Ovary (tissue), 10 donors: ENCODE measurements at places on chromosomes 1 and 21. TPM values are rescaled to one million over a fixed set of nuclear protein-coding genes. Genes with fewer than 3 reads are reported as not detected.

GRCh38 chr1:233919786-233920185, 15.3 kb downstream of the SLC35F3 start:
- no peak overlapping the region for H3K4me3 ChIP-seq
- DNase-seq: no peak
- H3K4me1 ChIP-seq: no peaks in the 10 kb centered on the region
- H3K27me3 ChIP-seq: no peaks in the 10 kb centered on the region
- H3K27ac ChIP-seq: no peak overlapping the region

- H3K27ac ChIP-seq: no peak overlapping the region
- no peaks in the 10 kb centered on the region for H3K27me3 ChIP-seq
- H3K4me1 ChIP-seq: no peaks in the 10 kb centered on the region
- H3K4me3 ChIP-seq: no peak overlapping the region
- no peaks in the 10 kb centered on the region for H3K36me3 ChIP-seq
- DNase-seq: no peak
Measured at GRCh38 chr1:48676376-48676775, 100.3 kb downstream of the BEND5 start.

DNA sequence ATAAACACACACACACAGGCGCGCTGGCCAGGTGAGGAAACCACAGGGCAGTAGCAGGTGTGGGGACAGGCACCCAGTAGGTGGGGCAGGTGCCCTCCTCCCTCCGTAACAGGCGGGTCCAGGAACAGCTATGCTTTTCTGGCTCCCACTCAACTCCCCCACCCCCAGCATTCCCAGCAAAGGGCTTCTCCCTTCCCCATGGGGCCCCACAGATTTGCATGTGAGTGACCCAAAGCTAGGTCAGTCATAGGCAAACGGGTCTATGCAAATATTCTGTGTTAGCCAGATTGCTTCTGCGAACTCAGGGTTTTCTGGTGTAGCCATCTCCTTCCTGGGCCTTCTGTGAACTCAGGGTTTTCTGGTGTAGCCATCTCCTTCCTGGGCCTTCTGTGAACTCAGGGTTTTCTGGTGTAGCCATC, 114.2 kb downstream of the SIK1 start:
- H3K4me1 ChIP-seq: peaks cover 8% of the 10 kb centered on the region
- H3K36me3 ChIP-seq: no peaks in the 10 kb centered on the region
- H3K4me3 ChIP-seq: no peak overlapping the region
- DNase-seq: no peak
- H3K27me3 ChIP-seq: no peaks in the 10 kb centered on the region

GRCh38 chr1:30900931-30901560, 7.5 kb downstream of the SDC3 start:
- DNase-seq: no peak
- H3K27me3 ChIP-seq: no peaks in the 10 kb centered on the region
- H3K27ac ChIP-seq: no peak overlapping the region
- H3K4me1 ChIP-seq: peaks cover 8% of the 10 kb centered on the region
- no peak overlapping the region for H3K4me3 ChIP-seq

The SLAMF6 gene
- total RNA-seq: 0.13 TPM

DNA sequence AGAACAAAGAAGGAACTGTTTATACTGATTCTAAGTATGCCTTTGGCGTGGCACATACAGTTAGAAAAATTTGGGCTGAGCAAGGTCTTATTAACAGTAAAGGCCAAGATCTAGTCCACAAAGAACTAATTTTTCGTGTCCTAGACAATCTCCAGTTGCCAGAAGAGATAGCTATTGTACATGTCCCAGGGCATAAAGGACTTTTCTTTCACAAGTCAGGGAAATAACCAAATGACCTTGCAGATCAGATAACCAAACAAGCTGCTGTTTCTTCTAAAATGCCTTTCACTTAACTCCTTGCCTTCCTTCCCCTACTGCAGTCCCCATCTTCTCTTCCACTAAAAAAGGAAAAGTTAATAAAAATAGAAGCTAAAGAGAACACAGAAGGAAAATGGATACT, 4.0 kb downstream of the TEX50 start:
- no peaks in the 10 kb centered on the region for H3K27me3 ChIP-seq
- no peak overlapping the region for H3K4me3 ChIP-seq
- DNase-seq: no peak
- H3K36me3 ChIP-seq: no peaks in the 10 kb centered on the region
- no peak overlapping the region for H3K27ac ChIP-seq

GRCh38 chr1:108624069-108624468, 36.8 kb downstream of the HENMT1 start:
- no peak for DNase-seq
- no peak overlapping the region for H3K27ac ChIP-seq
- no peaks in the 10 kb centered on the region for H3K27me3 ChIP-seq
- H3K36me3 ChIP-seq: no peaks in the 10 kb centered on the region
- no peaks in the 10 kb centered on the region for H3K4me1 ChIP-seq

- H3K4me3 ChIP-seq: peak overlapping the region; percentile 59
- no peaks in the 10 kb centered on the region for H3K36me3 ChIP-seq
- peaks cover 9% of the 10 kb centered on the region for H3K4me1 ChIP-seq
- H3K27ac ChIP-seq: peak overlapping the region; percentile 86
- H3K27me3 ChIP-seq: no peaks in the 10 kb centered on the region
Measured at GRCh38 chr1:32240140-32240951, 6.7 kb upstream of the FAM167B start.

- H3K4me3 ChIP-seq: no peak overlapping the region
- H3K4me1 ChIP-seq: no peaks in the 10 kb centered on the region
- H3K27me3 ChIP-seq: no peaks in the 10 kb centered on the region
- DNase-seq: no peak
- no peaks in the 10 kb centered on the region for H3K36me3 ChIP-seq
Measured at GRCh38 chr1:233057836-233058235, 107.4 kb downstream of the NTPCR start.

- no peak overlapping the region for H3K27ac ChIP-seq
- no peaks in the 10 kb centered on the region for H3K27me3 ChIP-seq
- DNase-seq: no peak
- H3K4me3 ChIP-seq: no peak overlapping the region
Measured at GRCh38 chr1:42978317-42979035, 19.8 kb upstream of the SLC2A1 start.

GRCh38 chr1:237411621-237412020, 369.6 kb downstream of the RYR2 start:
- no peak overlapping the region for H3K27ac ChIP-seq
- H3K4me3 ChIP-seq: no peak overlapping the region
- no peaks in the 10 kb centered on the region for H3K4me1 ChIP-seq
- H3K36me3 ChIP-seq: no peaks in the 10 kb centered on the region

The MNDA gene
- 2.0 TPM for total RNA-seq

DNA sequence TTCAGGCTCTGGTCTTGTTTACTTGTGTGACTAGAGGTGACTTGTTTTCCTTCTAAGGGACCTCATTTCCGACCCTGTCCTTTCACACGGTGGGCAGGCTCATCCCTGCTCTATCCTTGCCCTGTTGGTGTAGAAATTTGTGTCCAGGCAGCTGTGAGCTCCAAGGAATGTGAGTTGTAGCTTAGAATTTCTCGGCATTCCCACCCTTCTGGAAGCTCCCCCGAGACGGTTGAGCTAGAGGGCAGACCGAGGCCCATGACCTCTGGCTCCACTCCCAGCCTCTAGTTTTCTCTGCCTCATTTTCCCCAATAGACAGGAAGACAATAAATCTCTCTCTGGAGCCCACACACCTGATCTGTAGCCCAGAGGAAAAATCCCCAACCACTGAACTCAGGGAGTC, 100.9 kb downstream of the NAV1 start:
- no peaks in the 10 kb centered on the region for H3K36me3 ChIP-seq
- H3K4me1 ChIP-seq: peaks cover 7% of the 10 kb centered on the region
- no peak overlapping the region for H3K4me3 ChIP-seq

The DEPDC1 gene
- 0.24 TPM for total RNA-seq

GRCh38 chr1:207309745-207310273, 11.7 kb upstream of the CD55 start:
- peak overlapping the region; percentile 39 for H3K27ac ChIP-seq
- no peak overlapping the region for H3K4me3 ChIP-seq

The ATP6V1G3 gene
- not detected for total RNA-seq

The ZBTB17 gene
- 18.8 TPM for total RNA-seq

DNA sequence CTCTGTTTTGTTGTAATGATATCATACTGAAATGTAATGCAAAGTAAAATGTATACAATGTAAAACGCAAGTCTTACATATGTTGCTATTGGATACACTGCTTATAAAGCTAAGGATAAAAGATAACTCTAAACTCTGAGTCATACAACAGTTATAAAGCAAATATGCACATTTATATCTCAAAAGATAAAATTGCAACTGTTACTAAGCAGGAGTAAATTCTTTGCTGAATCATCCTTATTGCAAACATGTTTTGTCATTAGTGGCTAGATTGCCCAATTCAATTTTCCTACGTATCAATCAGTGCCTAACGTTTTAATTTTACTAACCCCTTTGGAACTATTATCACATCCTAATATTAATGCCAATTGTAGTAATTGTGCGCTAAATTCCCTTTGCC, 762.9 kb downstream of the LTN1 start:
- H3K36me3 ChIP-seq: no peaks in the 10 kb centered on the region
- no peak for DNase-seq
- no peak overlapping the region for H3K4me3 ChIP-seq
- H3K4me1 ChIP-seq: no peaks in the 10 kb centered on the region
- H3K27me3 ChIP-seq: no peaks in the 10 kb centered on the region

The TRIM33 gene
- 43.4 TPM for total RNA-seq

DNA sequence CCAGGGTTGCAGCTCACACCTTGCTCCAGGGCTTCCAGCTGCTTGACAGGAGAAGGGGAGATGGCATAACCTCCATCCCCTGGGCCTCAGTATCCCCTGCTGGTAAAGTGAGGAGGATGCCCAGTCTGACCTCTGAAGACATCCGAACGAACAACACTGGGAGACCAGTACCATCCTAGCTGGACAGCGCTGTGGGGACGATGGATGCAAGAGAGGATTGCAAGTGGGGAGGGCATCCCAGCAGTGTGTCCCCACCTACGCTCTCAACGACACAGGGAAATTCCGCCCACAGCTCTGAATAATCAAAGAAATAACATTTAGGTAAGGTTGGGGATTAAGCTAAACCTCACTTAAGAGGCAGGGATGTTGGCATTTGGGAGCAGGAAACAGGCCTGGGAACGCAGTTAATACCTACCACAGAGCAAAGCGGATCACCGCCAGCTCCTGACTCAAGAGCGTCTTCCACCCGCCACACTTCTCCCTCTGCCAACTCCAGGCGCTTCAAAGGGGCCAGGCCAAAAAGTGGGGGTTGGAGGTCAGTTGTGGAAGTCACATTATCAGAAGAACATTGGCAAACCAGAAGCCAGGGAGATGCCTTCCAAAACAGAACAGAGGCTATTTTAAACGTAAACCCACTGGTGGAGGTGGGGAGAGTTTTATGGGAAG, 47.6 kb downstream of the SSBP3 start:
- no peaks in the 10 kb centered on the region for H3K27me3 ChIP-seq
- H3K27ac ChIP-seq: no peak overlapping the region
- DNase-seq: peak; percentile 56
- peaks cover 56% of the 10 kb centered on the region for H3K4me1 ChIP-seq
- no peak overlapping the region for H3K4me3 ChIP-seq

- H3K27me3 ChIP-seq: no peaks in the 10 kb centered on the region
- no peaks in the 10 kb centered on the region for H3K4me1 ChIP-seq
- H3K4me3 ChIP-seq: no peak overlapping the region
- H3K27ac ChIP-seq: no peak overlapping the region
- no peak for DNase-seq
- no peaks in the 10 kb centered on the region for H3K36me3 ChIP-seq
Measured at GRCh38 chr21:41628256-41628655, 120.3 kb upstream of the TMPRSS2 start.

The SHISAL2A gene
- 0.31 TPM for total RNA-seq

GRCh38 chr1:6635910-6636760, 11.5 kb downstream of the THAP3 start:
- H3K4me1 ChIP-seq: no peaks in the 10 kb centered on the region
- H3K36me3 ChIP-seq: no peaks in the 10 kb centered on the region
- H3K4me3 ChIP-seq: no peak overlapping the region
- H3K27ac ChIP-seq: no peak overlapping the region
- H3K27me3 ChIP-seq: no peaks in the 10 kb centered on the region

- H3K4me1 ChIP-seq: no peaks in the 10 kb centered on the region
- no peak overlapping the region for H3K27ac ChIP-seq
- H3K27me3 ChIP-seq: no peaks in the 10 kb centered on the region
- DNase-seq: no peak
Measured at GRCh38 chr21:38857152-38857825, 51.6 kb downstream of the ETS2 start.

- H3K4me1 ChIP-seq: peaks cover 9% of the 10 kb centered on the region
- H3K27ac ChIP-seq: peak overlapping the region; percentile 17
- no peak overlapping the region for H3K4me3 ChIP-seq
- H3K27me3 ChIP-seq: no peaks in the 10 kb centered on the region
- H3K36me3 ChIP-seq: no peaks in the 10 kb centered on the region
Measured at GRCh38 chr1:56304975-56305374, 274.4 kb downstream of the PLPP3 start.
